ENCODE measurements at places on chromosomes 2 and 18.
A peak's percentile ranks its signal among the peaks of the same experiment; 100 is the strongest.

DNA sequence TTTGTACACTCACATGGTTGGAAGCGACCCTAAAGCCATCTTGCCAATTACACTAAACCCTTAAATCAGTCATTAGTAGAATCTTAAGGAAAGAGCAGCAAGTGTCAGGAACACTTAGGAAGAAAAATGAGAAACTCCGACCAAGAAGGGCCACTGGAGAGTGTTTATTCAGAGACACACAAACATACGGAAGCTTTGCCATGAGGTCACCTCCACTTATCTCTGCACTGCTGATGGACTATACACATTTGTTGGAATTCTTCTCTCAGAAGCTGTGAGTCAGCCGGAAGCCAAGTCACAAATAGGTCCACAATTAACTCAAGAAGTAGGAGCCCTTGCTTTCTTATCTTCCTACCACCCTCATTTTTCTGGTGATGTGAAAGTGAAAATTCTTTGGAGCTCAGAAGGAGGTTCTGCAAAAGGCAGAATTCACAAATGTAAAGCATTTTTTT is 21.6 kb downstream of the BMP10 start:
- no peak for DNase-seq

GRCh38 chr18:76937597-76937996 is 115.2 kb downstream of the ZNF236 start:
- DNase-seq: no peak

DNA sequence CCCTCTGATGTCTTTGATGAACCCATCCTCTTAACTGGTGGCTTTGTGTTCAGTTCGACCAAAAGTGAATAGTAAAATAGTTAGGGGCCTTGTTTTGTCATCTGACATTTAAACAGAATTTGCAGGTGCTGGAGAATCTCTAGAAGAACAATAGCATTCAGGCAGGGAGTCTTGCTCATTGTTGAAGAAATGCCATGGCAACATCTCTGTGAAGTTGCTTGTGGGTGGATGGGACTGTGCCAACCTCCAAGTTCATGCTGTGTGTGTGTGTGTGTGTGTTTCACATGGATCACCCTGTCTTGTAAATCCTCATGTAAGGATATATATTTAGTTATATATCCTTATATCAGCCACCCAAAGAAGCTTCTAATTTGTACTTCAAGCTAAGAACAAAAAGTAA is 66.7 kb downstream of the SKA1 start:
- no peak for DNase-seq

GRCh38 chr2:16334886-16335603 is 330.6 kb downstream of the CYRIA start:
- no peak for DNase-seq

DNA sequence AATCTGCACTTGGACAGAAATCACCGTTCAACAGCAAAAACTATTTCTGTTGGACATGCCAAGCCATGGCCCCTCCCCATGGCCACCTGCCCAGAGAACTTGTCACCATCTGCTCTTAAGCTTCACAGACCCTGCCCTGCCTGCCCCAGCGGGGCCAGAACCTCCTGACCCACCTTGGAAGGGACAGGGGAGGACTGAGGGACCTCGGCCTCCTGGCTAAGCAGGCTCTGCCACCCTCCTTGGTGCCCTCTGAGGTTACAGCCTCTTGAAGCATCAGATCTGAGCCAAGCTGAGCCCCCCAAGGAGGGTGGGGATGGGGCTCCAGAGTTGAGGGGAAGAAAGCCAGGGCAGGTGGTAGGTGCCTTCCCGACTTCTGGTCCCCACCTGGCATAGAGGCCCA is 6.5 kb downstream of the TEX261 start:
- no peak for DNase-seq

- peak; percentile 70 for DNase-seq
Measured at GRCh38 chr2:134301099-134301927, 47.4 kb downstream of the MGAT5 start.

DNA sequence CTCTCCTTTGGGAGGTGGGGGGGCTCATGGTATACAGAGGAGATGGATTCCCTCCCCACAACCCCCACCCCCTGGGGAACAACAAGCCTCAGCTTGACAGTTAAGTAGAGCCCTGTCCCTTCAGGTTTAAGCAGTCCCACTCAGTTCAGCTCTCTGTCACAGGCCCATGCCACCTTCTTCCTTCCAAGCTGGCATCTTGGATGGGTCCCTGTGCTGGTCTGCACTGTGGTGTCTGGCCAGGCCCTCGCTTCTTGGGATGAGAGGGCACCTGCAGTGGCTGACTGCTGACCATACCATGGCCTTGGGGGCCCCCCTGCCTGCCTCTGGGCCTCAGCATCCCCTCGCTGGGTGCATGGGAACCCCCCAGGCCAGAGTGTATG is 20.4 kb upstream of the GPR17 start:
- no peak for DNase-seq

GRCh38 chr2:13093416-13093991 is 376.8 kb downstream of the TRIB2 start:
- no peak for DNase-seq

DNA sequence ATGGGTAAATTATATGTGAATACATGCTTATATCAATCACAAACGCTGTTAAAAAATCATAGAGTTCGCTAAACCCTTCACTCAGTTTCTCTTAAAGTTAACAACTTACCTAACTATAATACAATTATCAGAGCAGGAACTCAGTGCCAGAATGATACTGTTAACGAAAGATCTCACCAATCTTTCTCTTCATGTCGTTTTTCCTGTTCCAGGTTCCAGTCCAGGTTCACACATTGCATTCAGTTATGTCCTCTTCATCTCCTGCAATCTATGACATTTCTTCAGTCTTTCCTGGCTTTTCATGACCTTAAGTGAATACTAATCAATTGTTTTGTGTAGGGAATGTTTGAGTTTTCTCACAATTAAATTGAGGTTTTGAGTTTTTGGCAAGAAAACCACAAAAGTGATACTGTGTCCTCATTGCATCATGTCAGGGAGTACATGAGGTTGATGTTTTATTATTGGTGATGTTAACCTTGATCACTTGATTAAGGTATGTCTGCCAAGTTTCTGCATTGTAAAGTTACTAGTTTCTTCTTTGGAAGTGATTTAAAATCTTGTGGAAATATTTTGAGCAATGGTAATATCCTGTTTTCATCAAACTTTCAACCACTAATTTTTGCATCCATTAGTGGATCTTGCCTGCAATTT is 131.9 kb downstream of the ESCO1 start:
- DNase-seq: no peak

- no peak for DNase-seq
Measured at GRCh38 chr2:199950396-199950795, 4.9 kb downstream of the TYW5 start.

- no peak for DNase-seq
Measured at GRCh38 chr18:36503477-36503876, 206.0 kb downstream of the FHOD3 start.

DNA sequence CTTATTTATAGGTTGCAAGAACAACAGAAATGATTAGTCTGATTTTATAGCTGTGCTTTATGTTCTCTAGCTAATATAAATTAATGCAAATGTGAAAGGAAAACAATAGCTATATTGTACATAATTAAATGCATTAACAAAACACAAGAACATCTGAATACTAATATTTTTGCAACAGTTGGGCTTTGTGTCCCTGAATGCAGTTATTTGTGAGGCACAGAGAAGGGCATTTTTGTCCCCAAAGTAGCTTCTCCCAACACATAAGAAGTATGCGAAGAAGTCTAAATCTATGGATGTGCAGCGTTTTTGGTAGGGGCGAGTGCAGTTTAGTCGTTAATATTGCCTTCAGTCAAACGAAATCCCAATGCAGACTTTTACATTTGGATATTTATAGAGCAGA is 110.0 kb downstream of the MBP start:
- DNase-seq: no peak

DNA sequence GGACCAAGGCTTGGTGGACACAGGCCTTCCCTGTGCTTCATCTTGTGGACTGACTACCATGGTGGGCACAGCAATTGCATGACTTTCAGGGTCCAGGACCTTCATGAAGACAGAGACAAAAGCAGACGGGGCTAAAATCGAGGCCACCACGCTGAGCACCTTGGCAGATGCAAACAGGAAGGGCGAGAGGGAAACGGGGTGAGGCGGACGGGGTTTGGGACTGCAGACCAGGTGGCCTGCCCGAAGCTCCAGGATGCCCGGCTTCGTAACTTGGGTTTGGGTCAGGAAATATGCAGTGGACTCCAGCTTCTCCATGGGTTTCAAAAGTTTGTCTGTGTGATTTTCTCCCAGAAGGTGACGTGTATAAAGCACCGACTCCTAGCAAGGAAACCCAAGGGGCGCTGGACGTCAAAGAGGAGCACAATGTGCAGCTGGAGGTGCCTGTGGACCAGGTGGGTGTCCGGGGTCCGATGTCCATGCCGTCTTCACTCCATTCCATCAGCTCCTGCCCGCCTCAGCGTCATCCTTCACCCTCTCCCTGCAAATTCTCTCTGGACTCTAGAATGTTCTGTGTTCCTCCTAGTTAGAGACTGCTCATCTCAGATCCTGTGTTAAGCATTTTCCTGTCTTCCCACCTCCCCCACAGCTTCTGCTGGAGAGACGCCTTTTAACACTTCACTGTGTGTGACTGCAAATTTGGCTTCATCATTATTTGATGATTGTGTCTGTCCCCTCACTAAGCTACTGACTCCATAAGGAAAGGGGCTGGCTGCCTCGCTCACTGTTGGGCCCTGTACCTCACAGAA is 65.8 kb downstream of the DCDC2C start:
- DNase-seq: no peak

DNA sequence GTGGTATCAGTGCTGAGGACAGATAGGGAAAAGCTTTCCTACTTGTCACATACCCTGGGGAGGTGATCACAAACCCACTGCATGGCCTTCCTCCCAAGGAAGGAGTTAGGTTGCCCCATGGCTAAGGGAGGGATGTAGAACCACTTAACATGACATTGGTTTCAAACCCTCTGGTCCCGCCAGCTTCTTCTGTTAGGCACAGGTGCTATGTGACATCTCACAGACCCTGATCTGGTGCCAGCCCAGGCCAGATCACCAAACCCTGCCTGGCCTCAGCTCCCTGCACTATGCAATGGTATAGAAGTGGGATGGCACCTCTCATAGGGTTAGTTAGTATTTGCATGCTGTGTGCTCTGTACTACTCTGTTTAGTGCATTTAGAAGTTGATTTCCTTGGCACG is 58.0 kb downstream of the TCF7L1 start:
- DNase-seq: no peak

DNA sequence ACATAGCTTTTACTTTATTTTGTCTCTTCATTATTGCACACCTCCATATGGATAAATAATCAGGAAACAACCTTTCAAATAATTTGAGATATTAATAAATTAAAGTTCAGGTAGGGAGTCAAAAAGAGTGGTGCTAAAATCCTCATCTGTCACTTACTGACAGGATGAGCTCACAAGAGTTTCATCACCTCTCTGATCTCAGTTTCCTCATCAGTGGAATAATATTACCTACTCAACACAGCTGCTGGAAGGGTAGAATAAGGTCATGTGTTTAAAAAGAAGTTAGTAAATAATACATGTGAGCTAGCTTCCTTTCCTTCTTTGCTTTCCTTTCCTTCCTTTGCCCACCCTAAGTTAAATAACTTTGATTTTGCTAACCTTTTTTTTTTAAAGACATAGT is 61.9 kb downstream of the RDH14 start:
- no peak for DNase-seq
